K562 (cell line): ENCODE measurements at places on chromosomes 13 and 19. TPM values are rescaled to one million over a fixed set of nuclear protein-coding genes. Genes with fewer than 3 reads are reported as not detected.

GRCh38 chr19:18905513-18906236, 9.7 kb upstream of the CERS1 start:
- H3K27ac ChIP-seq, result no peak overlapping the region
- H3K36me3 ChIP-seq, result peaks cover 70% of the 10 kb centered on the region; the same call in 2 of the 3 replicates
- H3K4me1 ChIP-seq, result no peaks in the 10 kb centered on the region
- H3K27me3 ChIP-seq, result no peaks in the 10 kb centered on the region
- no peak for DNase-seq

DNA sequence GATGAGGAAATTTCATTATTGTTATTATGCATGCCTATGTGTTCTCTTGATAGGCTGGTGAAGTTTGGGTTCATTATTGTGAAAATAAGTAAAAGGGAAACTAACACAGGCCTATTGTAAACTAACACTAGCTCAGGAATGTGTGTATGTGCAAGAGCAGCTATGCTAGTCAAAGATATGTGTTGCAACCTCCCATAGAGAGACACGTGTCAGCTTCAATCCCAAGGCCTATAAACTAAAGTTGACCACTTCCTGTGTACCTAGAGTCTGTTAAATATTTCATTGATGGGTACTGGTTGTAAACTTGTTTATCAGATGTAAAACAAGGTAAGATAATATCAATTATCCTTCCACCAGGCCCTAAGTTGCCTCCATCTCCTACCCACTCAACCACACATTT, 44.7 kb upstream of the ZNF30 start:
- no peak overlapping the region for H3K4me3 ChIP-seq
- no peak for DNase-seq
- no peaks in the 10 kb centered on the region for H3K36me3 ChIP-seq

The KLK2 gene
- total RNA-seq, result 0.24 and 0.74 TPM in 2 replicates

GRCh38 chr13:102710261-102710679, 15.4 kb upstream of the METTL21C start:
- no peaks in the 10 kb centered on the region for H3K27me3 ChIP-seq
- no peak for DNase-seq
- H3K4me1 ChIP-seq, result no peaks in the 10 kb centered on the region
- H3K4me3 ChIP-seq, result no peak overlapping the region
- H3K36me3 ChIP-seq, result no peaks in the 10 kb centered on the region

DNA sequence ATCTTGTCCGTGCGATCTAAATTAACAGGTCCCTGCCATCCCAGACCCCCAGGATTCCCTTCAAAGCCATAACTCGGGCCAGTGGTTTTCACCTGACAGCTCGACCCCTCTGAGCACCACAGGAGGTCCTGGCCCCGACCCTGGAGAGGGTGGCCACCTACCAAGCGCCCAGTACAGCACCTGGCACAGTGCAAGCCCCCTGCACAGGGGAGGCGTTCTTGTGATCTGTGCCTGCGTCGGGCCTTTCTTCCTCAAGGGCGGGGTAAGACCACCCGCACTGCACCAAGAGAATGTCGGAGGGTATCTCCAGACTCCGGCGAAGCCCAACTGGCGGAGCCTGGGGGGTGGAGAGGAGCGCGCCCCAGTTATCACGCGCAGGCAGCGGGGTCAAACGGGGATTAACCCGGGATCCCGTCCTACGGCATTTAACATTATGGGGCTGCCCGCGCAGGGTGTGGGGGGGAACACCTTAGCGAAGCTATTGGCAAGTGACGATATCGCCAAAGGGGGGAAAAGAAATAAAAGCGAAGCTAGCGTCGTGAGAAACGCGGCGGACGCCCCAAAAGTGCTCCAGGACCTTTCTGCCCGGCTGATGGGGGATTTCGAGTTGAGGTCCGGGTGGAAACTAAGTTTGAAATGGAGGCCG, 1.3 kb upstream of the HNRNPL start:
- H3K4me1 ChIP-seq, result peaks cover 16% of the 10 kb centered on the region; the same call in 2 of the 3 replicates
- peak overlapping the region; percentile 80 for H3K4me3 ChIP-seq
- H3K27ac ChIP-seq, result peak overlapping the region; percentile 94
- H3K36me3 ChIP-seq, result peaks cover 29% of the 10 kb centered on the region
- H3K27me3 ChIP-seq, result no peaks in the 10 kb centered on the region

GRCh38 chr13:94417294-94417693, 62.2 kb downstream of the DCT start:
- no peak overlapping the region for H3K4me3 ChIP-seq
- no peak for DNase-seq
- no peaks in the 10 kb centered on the region for H3K27me3 ChIP-seq
- no peak overlapping the region for H3K27ac ChIP-seq
- H3K36me3 ChIP-seq, result no peaks in the 10 kb centered on the region
- H3K4me1 ChIP-seq, result no peaks in the 10 kb centered on the region

The STOML3 gene
- not detected in 2 replicates for total RNA-seq

- no peak overlapping the region for H3K4me3 ChIP-seq
- no peak for DNase-seq
- no peak overlapping the region for H3K27ac ChIP-seq
- no peaks in the 10 kb centered on the region for H3K27me3 ChIP-seq
- no peaks in the 10 kb centered on the region for H3K36me3 ChIP-seq
These were observed 2.4 kb downstream of the C19orf38 start for GRCh38 chr19:10850631-10851030.

The ZNF585A gene
- 4.9 and 6.1 TPM in 2 replicates for total RNA-seq

The CEBPA gene
- 0.49 and 0.53 TPM in 2 replicates for total RNA-seq

GRCh38 chr13:29496241-29496712, 99.2 kb downstream of the SLC7A1 start:
- no peaks in the 10 kb centered on the region for H3K36me3 ChIP-seq
- peaks cover 48% of the 10 kb centered on the region for H3K27me3 ChIP-seq
- H3K27ac ChIP-seq, result no peak overlapping the region
- H3K4me1 ChIP-seq, result no peaks in the 10 kb centered on the region

The POLR1G gene
- total RNA-seq, result 27.4 and 32.1 TPM in 2 replicates

DNA sequence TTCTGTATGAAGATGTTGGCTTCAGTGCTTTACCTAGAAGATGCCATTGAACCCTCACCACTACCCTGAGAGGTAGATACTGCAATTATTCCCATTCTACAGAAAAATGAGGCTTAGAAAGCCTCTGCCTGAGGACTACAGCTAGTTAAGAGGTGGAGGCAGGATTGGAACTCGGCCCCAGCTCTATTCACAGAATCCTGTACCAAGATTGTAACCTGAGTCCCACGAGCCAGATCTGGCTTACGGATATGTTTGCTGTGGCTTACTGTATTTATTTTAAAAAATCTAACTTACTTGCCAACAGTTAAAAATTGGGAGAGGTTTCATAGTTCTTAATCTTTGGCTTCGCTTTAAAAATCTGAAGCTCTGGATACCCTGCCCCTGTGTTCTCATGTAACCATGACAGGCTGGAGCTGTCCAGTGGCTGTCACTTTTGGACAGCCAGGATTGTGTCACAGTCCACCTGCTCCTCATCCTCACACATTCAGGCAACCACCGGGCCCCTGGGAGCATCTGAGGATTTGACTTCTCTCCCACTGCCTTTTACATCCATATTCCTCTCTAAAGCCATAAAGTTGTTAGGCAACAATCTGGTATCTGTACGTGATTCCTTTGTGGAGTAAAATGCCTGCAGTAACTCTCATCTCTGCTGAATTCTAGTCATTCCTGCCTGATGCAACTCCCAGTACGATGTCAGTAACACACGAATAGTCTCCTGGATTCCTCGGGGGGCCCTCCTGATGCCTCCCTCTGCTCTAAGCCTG, 160.8 kb upstream of the SERP2 start:
- no peak overlapping the region for H3K4me3 ChIP-seq
- no peak for DNase-seq
- no peaks in the 10 kb centered on the region for H3K4me1 ChIP-seq
- no peak overlapping the region for H3K27ac ChIP-seq
- no peaks in the 10 kb centered on the region for H3K36me3 ChIP-seq

DNA sequence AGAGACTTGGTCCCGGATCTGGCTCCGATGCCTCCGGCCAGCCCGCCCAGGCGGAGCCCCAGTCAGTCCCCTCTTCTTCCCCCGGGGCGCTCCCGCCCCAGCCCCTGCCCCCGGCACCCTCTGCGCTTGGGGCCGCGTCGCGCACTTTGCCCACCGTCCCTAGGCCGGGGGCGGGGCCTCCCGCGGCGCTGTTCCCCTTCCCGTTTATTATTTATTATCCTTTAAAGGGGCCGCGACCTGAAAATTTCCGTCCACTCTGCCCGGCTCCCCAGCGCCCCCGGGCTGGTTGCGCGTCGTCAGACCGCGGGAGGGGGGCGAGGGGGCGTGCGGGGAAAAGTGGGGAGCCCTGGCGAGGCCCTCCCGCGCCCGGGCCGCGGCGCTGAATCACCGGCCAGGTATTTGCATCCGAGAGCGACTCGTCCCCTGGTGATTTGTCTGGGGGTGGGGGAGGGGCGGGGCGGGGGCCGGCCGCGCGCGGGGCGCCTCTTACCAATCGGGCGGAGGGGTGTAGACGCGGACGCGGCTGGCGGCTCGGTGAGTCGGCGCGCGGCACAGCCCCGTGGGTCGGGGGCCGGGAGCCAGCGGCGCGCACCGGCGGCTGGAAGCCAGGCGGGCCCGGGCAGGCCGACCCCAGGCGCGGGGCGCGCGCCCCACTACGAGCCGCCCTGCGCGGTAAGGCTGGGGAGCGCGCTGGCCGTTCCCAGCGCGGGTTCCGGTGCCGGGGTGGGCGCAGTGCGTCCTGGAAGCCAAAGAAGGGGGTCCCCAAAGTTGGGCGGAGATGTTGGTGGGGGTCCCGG, at the start of gene ARID3A:
Gene ARID3A, plus strand, starts transcription at position 510 of the 797 bp plus-strand sequence. CDS start 3,494 bp downstream, outside the sequence.
- DNase-seq, result peak; percentile 94
- H3K27ac ChIP-seq, result peak within 1 kb of the TSS; percentile 97
- peaks cover 71% of the 10 kb centered on the region for H3K4me1 ChIP-seq
- H3K36me3 ChIP-seq, result peaks cover 25% of the 10 kb centered on the region; the same call in 2 of the 3 replicates

- H3K27ac ChIP-seq, result no peak overlapping the region
- H3K36me3 ChIP-seq, result no peaks in the 10 kb centered on the region
- H3K27me3 ChIP-seq, result no peaks in the 10 kb centered on the region
- H3K4me1 ChIP-seq, result no peaks in the 10 kb centered on the region
- DNase-seq, result no peak
These were observed 14.5 kb downstream of the STARD13 start for GRCh38 chr13:33270895-33271538.

DNA sequence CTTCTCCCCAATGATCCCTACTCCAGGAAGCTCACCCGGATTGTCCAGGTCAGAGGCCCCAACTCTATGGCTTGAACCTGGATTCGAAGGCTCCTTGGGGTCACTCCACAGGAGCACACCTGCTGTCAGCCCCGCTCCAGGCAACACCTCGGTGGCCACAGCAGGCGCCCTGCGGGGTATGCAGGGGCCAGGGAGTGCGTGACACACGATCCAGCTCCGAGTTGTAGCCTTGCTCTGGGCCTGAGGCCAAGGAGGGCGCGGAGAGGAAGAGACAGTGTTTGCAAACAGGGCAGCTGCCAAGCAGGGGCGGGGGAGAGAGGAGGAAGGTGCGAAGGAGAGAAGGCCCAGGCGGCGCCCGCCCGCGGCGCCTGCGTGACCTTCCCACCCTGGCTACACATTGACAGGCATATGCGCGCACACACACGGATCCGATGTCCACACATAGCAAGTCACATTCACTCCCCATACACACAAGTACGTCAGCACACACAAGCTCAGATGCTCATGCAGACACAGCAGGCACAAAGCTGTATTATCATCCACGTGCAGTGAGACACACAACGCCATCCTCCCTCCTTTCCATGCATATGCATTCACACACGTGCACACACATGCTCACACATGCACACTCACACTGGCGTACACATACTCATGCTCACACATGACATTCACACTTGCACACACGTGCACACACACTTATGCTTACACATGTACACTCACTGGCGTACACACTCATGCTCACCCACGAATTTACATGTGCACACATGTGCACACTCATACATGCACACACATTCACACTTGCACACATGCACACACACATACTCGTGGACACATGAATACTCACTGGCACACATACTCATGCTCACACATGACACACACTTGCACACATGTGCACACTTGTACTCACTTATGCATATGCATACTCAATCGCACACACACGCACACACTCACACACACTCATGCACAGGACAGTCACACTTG, 10.4 kb downstream of the SBK2 start:
- no peak overlapping the region for H3K27ac ChIP-seq
- DNase-seq, result no peak
- H3K36me3 ChIP-seq, result no peaks in the 10 kb centered on the region
- H3K4me1 ChIP-seq, result no peaks in the 10 kb centered on the region; the same call in 2 of the 3 replicates

The SLC25A30 gene
- 6.9 and 9.6 TPM in 2 replicates for total RNA-seq

- H3K4me1 ChIP-seq, result no peaks in the 10 kb centered on the region
- no peak for DNase-seq
- H3K27me3 ChIP-seq, result peaks cover 3% of the 10 kb centered on the region; the same call in 1 of the 2 replicates
- no peak overlapping the region for H3K27ac ChIP-seq
- H3K4me3 ChIP-seq, result no peak overlapping the region
- no peaks in the 10 kb centered on the region for H3K36me3 ChIP-seq
These were observed 221.1 kb downstream of the DNAJC15 start for GRCh38 chr13:43244481-43244880.

The CYP2B6 gene
- total RNA-seq, result 0.04 and 0.20 TPM in 2 replicates

DNA sequence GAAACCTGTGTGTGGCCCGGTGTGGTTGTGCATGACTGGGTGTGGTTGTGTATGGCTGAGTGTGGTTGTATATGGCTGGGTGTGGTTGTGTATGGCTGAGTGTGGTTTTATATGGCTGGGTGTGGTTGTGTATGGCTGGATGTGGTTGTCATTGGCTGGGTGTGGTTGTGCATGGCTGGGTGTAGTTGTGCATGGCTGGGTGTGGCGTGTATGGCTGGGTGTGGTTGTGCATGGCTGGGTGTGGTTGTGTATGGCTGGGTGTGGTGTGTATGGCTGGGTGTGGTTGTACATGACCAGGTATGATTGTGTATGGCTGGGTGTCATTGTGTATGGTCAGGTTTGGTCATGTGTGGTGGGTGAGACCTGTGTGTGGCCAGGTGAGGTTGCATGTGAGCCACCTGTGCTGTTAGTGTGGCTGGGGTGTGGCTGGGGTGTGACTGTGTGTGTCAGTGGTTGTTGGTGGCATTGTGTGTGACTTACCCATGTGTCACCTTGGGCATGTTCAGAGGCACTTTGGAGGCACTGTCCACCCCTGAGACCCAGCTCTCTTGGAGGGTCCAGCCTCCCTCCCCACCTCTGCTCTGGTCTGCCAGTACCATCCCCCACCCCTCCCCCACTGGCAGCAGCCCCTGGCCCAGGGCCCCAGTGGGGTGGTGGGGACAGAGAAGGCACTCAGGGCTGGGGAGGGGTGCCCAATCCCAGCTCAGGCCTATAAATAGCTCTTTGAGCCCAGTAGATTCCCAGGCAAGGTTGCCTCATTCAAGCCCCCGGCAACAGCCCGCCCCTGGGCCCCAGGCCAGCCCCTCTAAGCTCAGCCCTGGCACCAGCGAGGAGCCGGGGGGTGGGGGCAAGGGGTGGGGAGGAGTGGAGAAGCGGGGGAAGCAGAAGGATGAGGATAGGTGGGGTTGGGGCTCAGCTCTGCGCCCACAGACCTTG, 3.9 kb upstream of the NCAN start:
- no peaks in the 10 kb centered on the region for H3K36me3 ChIP-seq
- no peak for DNase-seq
- no peak overlapping the region for H3K4me3 ChIP-seq
- peaks cover 8% of the 10 kb centered on the region; the same call in 2 of the 3 replicates for H3K4me1 ChIP-seq
- H3K27ac ChIP-seq, result no peak overlapping the region

The ZSCAN4 gene
- not detected in 2 replicates for total RNA-seq

The SOHLH2 gene
- total RNA-seq, result 12.7 and 13.6 TPM in 2 replicates

- H3K36me3 ChIP-seq, result no peaks in the 10 kb centered on the region
- H3K4me3 ChIP-seq, result no peak overlapping the region
- H3K4me1 ChIP-seq, result no peaks in the 10 kb centered on the region
- no peak for DNase-seq
- H3K27me3 ChIP-seq, result no peaks in the 10 kb centered on the region
These were observed 147.8 kb downstream of the SLITRK6 start for GRCh38 chr13:85651440-85651839.

The CEACAM3 gene
- total RNA-seq, result not detected in 2 replicates

The ZBTB32 gene
- total RNA-seq, result 0.20 TPM in 1 of 2 replicates, not detected in the other
